ENCODE measurements at places on chromosomes 11 and 22.

DNA sequence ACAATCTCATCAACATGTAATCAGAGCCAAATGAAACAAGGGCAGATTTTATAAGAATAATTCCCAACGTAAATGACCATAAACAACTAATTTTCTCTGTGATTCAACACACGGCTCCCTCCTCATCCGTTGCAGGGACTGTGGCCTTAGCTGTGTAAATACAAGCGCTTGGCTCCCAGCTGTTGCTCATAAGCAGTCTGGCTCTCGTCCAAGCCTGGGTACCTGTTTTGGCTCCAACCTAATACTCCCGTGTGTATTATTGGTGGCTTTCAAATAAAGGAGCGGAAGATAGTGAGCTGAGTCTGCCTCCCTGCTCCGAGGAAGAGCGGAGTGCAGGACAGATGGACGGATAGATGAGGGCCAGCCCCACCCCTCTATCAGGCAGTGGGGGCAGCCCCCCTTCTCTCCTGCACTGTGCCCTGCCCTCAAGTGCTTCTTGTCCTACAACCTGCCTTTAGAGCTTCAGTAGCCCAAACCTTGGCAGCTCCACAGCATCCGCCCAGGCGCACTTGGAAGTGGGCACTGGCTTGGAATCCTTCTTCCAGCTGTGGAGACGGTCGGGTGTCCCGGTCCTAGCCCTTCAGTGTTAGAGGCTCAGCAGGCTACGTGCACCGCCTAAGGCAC is 670.9 kb downstream of the BRD1 start:
- DNase-seq, result no peak

- DNase-seq, result no peak
Measured at GRCh38 chr11:3627291-3627690, 14.5 kb downstream of the ART5 start.

DNA sequence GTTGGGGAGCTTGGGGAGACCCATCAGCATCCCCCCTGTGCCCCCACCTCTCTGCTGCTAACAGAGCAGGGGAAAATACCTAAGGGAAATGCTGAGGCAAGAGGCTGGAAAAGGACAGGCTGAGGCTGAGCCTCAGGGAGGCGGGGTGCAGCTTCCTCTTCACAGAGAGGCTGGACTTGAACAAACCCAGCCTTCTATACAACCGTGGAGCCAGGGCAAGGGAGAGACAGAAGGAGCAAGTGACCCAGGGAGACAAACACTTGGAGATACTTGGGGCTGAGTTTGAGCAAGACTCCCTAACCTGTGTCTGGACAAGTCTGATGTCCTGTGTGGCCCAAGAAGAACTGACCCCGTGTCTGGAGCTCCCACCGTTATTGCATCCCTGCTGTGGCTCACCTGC is at the start of gene SLCO2B1:
Gene SLCO2B1, plus strand, starts transcription at position 229 of the 400 bp plus-strand sequence. CDS start 275 bp downstream, outside the sequence.
- DNase-seq, result no peak

DNA sequence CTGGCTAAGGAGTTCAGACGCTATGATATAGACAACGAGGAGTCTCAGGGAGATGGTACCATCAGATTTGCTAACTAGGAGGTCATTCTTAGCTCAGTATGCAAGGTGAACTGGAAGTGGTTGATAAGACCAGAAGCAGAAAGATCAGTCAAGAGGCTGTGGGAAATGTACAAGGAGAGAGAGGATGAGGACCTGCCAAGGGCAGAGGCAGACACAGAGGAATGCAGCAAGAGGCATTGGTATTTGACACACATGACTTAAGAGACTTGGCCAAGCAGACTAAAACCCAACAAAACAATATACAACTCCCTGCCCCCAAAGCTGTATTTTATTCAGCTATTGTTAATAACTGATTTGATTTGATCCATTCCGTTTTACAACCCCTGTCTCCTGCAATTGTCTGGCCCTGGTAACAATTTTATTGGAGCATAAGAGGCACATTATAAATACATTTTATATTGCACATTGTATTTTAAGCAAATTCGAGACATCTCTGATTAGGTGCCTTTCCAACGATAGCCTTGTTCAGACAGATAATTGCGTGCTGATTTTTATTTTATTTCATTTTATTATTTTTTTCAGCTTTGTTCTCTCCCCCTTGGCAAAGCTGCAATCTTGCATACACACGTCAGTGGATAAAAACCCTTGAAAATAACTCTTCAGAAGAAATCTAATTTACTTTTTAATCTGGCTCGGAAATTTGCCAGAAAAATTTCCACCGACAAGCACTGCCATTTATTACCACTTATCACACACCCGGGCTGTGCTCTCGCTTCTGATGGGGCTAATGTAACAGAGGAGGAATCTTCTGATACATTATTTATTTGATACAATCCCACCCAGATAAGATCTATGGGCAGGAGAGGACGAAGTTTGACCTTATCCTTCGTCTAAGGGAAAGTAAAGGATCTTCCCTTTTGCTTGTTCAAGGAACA is 237.8 kb downstream of the NXPE2 start:
- DNase-seq, result no peak

DNA sequence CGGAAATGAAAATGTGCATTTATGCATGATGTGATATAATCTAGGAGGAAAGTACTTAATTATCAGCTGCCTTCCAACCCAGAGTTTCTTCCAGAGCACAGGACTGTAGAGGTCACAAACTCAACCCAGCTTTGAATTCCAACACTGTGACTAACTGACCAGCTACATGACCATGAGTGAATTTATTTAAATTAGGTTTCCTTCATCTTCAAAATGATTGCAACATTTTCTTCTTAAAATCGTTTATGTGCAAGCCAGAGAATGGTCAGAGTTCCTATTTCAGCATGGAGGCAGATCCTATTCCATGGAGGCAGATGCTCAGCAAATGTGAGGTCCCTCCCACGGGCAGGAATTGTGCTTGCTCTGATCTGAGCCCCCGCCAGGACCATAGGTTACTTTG is 42.4 kb downstream of the OSBP start:
- no peak for DNase-seq

DNA sequence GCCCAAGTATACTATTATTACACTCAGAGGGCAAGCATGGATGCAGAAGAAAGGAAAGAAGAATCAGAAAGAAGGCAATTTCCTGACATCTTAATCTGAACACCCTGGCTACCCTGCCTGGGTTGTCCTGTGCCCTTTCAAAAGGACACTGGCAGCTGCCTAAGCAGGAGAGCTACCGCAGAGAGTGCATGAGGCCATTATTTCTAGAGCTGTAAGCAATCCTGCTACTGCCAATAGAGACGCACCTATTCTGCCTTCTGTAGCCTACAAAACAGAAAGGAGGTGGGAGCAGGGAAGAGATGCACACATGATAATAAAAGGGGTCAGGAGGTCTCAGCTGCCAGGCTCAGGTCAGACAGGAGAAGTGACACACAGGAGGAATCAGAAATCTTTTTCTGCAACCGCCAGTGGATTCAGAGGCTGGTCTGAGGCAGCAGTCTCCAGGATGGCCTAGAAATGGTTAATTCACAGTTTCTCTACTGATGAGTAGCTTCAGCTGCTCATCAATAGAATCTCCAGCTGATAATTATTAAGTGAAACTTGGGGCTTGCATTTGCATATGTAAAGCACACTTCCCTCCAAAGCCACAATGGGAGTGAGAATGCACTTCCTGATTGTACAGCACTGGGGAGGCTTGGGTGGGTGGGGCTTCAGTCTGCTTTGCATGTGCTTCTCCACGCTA is 253.9 kb downstream of the LARGE1 start:
- DNase-seq, result no peak

DNA sequence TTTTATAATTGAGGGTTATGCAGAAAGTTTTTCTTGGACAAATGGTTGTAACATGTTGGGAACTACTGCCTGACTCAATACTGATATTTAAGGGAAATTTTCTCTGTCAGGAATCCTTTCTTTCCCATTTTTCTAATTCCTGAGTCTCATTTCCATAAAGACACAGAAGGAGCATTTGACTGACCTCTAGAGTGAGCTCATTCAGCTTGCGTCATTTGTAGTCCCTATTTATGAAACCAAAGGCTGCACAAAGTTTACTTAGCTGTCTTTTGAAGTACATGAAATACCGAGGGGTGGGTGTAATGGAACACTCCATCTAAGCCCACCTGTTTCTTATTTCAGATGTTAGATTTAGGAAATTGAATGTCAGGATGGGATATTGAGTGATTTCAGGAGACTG is 359.5 kb upstream of the C11orf87 start:
- DNase-seq, result no peak

GRCh38 chr11:130766650-130767565 is 149.4 kb downstream of the SNX19 start:
- DNase-seq, result no peak

- no peak for DNase-seq
Measured at GRCh38 chr11:66047541-66048365, 1.2 kb downstream of the GAL3ST3 start.

GRCh38 chr11:72680624-72681158 is 6.5 kb upstream of the PDE2A start:
- no peak for DNase-seq

DNA sequence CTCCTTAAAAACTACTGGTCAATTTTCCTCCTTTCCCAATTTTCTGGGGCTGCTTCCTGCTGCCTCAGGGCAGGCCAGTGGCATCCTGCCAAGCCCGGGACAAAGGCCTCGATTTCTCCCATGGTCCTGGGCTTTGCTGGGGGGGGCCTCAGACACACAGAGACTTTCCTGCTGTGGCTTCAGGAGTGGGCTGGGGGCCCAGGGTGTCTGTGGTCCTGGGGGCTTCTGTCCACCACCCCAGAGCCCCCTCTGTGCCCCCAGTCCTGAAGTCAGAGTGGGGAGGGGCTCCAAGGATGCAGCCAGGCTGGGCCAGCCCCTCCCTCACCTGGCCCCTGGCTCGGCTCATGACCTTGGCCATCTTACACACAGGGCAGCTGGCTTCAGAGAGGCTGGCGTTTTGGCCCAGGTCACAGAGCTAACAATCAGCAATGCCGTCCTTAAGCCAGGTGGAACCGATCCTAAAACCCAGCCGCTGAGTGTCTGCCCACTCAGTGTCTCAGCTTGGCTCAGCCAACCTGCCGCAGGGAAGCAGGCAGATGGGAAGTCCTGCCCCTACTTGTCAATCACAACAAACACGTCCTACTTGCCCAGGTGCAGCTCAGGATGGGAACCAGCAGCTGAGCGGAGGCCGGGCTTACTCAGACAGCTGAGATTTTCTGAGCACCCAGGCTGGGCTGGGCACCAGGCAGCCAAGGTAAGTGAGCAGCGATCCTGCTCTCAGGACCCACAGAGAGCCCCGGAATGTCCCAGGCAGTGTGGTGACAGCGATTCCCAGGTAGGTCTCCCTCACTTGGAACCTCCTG is 34.6 kb downstream of the OSBPL5 start:
- DNase-seq, result no peak

GRCh38 chr11:123173040-123173855 is 21.8 kb downstream of the CLMP start:
- no peak for DNase-seq

DNA sequence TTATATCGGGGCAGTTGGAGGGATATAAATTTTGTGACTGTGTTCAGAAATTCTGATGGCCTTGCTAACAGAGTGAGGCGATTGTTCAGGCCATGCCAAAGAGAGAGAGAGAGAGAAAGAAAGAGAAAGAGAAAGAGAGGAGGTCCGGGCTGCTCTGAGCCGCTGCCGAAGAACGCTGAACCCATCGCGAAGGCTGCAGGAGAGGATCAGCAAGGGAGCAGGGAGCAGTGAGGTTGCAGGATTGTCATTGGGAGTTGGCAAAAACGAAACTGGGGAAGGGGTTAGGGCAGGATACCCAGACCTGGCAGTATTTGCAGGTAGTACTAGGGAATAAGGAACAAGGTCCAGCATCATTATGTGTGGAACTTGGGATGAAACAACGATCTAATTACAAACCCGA is 537.1 kb downstream of the INSC start:
- DNase-seq, result no peak

GRCh38 chr22:26669060-26669481 is 11.7 kb downstream of the MIAT start:
- DNase-seq, result no peak

DNA sequence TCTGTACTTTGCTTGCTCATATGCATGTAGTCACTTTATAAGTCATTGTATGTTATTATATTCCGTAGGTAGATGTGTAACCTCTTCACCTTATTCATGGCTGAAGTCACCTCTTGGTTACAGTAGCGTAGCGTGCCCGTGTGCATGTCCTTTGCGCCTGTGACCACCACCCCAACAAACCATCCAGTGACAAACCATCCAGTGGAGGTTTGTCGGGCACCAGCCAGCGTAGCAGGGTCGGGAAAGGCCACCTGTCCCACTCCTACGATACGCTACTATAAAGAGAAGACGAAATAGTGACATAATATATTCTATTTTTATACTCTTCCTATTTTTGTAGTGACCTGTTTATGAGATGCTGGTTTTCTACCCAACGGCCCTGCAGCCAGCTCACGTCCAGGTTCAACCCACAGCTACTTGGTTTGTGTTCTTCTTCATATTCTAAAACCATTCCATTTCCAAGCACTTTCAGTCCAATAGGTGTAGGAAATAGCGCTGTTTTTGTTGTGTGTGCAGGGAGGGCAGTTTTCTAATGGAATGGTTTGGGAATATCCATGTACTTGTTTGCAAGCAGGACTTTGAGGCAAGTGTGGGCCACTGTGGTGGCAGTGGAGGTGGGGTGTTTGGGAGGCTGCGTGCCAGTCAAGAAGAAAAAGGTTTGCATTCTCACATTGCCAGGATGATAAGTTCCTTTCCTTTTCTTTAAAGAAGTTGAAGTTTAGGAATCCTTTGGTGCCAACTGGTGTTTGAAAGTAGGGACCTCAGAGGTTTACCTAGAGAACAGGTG is 11.1 kb downstream of the CCND1 start:
- DNase-seq, result no peak

GRCh38 chr11:44749189-44749588 is 22.4 kb downstream of the TSPAN18 start:
- no peak for DNase-seq

DNA sequence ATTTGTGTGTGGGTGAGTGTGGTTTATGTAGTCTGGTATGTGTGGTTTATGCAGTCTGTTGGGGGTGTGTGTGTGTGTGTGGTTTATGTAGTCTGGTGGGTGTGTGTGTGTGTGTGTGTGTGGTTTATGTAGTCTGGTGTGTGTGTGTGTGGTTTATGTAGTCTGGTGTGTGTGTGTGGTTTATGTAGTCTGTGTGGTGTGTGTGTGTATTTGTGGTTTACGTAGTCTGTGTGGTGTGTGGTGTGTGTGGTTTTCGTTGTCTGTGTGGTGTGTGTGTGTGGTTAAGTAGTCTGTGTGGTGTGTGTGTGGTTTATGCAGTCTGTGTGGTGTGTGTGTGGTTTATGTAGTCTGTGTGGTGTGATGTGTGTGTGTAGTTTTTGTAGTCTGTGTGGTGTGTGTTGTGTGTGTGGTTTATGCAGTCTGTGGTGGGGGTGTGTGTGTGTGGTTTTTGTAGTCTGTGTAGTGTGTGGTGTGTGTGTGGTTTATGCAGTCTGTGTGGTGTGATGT is 26.2 kb upstream of the PARVG start:
- peak; percentile 6 for DNase-seq

GRCh38 chr22:33569018-33569417 is 351.3 kb downstream of the LARGE1 start:
- no peak for DNase-seq

GRCh38 chr22:17647991-17648390 is 9.4 kb downstream of the BCL2L13 start:
- DNase-seq, result no peak

Measured in CD4-positive, alpha-beta T cell treated with Interleukin-2 at 100 ng/mL for 4 hours (primary cell).